Endodermal cell (in vitro differentiated cells): ENCODE measurements at places on chromosomes 2 and 18. TPM values are rescaled to one million over a fixed set of nuclear protein-coding genes. Genes with fewer than 3 reads are reported as not detected.
A peak's percentile ranks its signal among the peaks of the same experiment; 100 is the strongest.

Gene ANKRD53
- total RNA-seq = 0.52 and 0.97 TPM in 2 replicates

Gene OTX1
- 14.8 to 20.6 TPM (median 19.0 TPM) in 3 replicates for total RNA-seq

Gene HDAC4
- total RNA-seq = 29.6 and 45.7 TPM in 2 replicates

Gene UGT1A10
- total RNA-seq = not detected in 3 replicates

Gene GPAT2
- 0.09 to 0.21 TPM in 2 of 3 replicates, not detected in the other for total RNA-seq

Gene STAM2
- 20.7 and 21.5 TPM in 2 replicates for total RNA-seq

Gene MBOAT2
- total RNA-seq = 51.0 to 63.5 TPM (median 57.0 TPM) in 3 replicates

Gene NEU4
- total RNA-seq = 1.1 to 2.6 TPM (median 1.2 TPM) in 3 replicates

Gene TMX3
- total RNA-seq = 33.1 to 50.7 TPM (median 49.6 TPM) in 3 replicates

Gene TBR1
- total RNA-seq = 2.4 TPM in 2 replicates

Gene TRPM8
- not detected in 2 replicates for total RNA-seq

Gene CPS1
- total RNA-seq = 12.5 and 12.9 TPM in 2 replicates

Gene CAPN13
- total RNA-seq = 17.1 to 29.5 TPM (median 28.0 TPM) in 3 replicates

Gene CPLX4
- not detected in 3 replicates for total RNA-seq

Gene CACNB4
- total RNA-seq = 0.93 to 15.1 TPM (median 0.99 TPM) in 3 replicates

DNA sequence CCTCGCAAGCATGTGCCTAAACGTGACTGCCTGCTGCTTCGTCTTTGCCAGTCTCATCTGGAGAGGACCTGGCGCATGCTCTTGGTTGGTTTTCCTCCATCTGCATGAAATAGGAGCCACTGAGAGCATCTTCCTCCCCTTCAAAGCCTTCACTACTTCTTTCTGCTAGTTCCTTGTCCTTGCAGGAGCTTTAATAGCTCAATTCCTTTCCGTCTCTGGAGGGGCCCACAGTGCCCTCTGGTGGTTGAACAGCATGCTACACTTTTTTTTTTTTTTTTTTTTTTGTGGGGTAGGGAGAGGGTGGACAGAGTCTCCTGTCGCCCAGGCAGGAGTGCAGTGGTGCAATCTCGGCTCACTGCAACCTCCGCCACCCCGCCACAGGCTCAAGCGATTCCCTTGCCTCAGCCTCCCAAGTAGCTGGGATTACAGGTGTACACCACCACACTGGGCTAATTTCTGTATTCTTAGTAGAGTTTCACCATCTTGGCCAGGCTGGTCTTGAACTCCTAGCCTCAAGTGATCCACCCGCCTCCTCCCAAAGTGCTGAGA is 59.6 kb downstream of the SP110 start:
- peak; percentile 87 for DNase-seq

DNA sequence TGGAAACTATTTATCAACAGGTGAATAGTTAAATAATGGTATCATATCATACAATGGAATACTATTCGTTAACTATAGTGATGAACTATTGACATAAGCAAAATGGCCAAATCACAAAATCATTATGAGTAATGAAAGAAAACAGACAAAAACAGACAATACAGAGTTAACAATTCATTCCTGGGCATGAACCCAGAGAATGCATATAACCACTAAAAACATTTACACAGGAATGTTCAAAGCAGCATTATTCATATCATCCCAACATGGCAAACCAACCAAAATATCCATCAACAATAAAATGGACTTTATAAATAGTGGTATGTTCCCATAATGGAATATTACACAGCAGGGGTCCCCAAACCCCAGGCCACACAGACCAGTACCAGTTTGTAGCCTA is 131.2 kb upstream of the CYP1B1 start:
- DNase-seq = no peak

DNA sequence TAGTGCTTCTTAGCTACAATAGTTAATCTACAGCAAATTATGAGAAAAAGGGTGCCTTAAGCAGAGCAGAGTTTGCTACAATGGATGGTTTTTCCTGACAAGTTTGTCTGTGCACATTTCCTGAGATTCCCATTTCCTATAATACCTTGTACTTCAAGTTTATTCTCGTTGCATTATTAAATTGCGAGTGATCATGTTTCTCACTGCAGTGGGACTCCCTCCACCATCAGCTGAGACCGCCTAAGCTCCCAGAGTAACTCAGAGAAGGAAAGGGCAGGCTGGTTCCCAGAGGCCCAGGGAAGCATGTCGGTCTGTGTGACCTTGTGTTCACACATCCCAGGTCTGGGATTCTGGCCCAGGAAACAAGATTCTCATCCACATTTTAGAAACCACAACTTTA is 162.1 kb downstream of the ARL4C start:
- no peak for DNase-seq

GRCh38 chr18:63374540-63374939 is 7.5 kb upstream of the KDSR start:
- no peak for DNase-seq

DNA sequence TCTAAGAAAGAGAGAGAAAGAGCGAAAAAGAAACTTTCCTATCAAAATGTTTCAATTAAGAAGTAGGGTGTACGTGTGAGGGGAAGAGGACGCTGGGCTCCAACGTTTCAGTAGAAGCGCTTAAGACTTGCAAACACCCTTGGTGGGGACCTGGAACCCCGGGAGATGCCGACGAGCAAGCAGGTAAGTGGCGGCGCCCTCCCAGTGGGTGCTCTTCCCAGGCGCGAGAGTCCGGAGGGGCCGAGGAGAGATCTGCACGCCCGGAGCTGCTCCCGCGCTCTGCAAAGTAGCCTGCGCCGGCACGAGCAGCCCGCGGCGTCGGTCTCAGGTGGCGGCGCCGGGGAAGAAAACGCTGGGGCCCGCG is 678 bp upstream of the OTX1 start:
- DNase-seq = no peak

- no peak for DNase-seq
These were observed 2.1 kb downstream of the MARCHF7 start for GRCh38 chr2:159714247-159714930.

GRCh38 chr18:8005870-8006569 is 438.9 kb downstream of the PTPRM start:
- DNase-seq = no peak

DNA sequence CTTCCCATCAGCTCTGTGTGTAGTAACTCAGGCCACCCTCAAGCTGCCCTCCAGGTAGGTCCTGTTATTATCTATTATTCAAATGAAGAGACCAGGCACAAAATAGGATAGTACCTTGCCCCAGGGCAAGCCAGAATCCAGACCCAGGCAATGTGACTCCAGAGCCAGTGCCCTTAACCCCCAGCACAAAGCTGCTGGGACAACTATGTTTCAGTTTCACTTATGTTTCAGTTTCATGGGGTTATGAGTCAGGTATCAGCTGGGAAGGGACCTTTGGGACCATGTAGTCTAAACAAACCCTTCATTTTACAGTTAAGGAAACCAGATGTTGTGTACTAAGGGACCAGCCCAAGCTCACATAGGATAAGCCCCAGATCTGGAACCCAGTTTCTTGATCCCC is 10.0 kb downstream of the HK2 start:
- DNase-seq = no peak

GRCh38 chr2:220736778-220737177 is 835.3 kb downstream of the EPHA4 start:
- DNase-seq = peak; percentile 45

DNA sequence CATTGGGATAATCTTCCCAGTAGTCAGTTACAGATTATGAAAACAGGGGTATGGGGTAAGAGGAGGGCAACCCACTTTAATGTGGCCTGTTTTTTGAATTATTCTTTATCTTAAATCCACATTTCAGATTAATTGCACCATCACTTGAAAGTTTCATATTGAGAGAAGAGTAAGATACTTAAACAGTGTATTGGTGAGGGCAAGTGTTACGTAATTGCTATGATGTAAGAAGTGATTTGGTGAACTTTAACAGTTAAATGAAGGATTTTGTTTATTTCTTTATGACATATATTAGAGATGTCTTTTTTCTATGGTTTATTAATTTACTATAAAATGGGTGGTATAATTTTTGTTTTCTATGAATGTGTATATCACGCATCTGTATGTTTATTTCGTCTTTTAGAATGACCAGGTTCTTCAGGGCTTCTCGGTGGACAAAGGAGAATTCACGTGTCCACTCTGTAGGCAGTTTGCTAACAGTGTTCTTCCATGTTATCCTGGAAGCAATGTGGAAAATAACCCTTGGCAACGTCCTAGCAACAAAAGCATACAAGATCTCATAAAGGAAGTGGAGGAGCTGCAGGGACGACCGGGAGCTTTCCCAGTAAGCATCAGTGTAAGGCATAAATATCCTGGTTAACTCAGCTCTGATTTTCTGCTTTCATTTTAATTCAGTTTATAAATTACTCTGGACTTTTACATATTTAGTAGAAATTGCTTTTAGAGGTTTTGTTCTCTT is 171.2 kb upstream of the MYO3B start:
- no peak for DNase-seq

DNA sequence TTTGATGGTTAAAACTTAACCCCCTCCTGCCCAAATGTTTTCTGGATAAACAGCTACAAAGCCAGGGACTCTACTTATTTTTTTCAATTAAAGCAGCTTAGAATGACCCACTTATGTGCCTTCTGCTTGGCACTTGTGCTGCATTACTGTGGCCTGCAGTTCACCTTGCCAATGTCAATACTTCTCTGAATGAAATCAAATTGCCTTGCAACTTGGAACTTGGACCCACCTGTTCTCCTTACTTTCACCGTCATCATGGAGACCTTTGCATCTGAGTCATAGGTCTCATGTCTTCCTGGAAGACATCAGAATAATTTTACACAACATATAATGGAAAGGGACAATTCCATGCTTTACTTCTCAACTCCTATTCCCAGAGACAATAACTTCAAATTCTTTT is 92.1 kb upstream of the FHL2 start:
- no peak for DNase-seq

DNA sequence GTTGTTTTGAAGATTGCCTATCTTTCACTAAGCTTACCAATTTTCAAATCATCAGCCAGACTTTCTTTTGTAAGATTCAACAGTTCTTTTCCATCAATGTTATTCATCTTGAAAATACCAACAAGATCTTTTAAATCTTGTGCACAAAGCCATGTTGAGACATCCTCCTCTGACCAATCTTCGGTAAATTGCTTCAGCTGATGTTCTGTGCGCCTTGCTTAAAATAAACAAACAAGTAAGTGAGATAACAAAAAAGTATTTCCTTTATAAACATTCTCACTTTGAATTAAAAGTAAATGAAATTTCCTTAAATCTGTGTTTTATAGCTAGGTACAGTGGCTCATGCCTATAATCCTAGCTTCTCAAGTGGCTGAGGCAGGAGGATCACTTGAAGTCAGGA is 30.3 kb downstream of the WDSUB1 start:
- DNase-seq = no peak

GRCh38 chr18:62131301-62131909 is 55.5 kb downstream of the PIGN start:
- peak; percentile 81 for DNase-seq

DNA sequence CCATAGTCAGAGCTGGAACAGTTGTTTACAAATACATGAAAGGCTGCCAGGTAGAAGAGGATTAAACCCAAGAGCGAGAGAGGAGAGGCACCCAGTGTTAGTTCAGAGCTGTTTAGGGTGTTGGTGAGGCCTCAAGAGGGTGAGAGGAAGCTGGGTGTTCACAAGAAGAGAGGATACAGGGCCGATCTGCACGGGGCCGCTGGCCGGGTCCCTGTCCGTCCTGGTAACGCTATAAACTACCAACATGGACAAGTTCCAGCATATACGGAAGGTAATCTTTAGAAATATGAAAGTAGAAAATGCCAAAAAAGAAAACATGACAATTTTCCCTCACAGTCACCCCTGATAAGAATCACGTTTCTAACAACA is 109.7 kb downstream of the TMEM18 start:
- DNase-seq = no peak

GRCh38 chr2:166106431-166107015 is 21.3 kb downstream of the SCN1A start:
- DNase-seq = peak; percentile 61

DNA sequence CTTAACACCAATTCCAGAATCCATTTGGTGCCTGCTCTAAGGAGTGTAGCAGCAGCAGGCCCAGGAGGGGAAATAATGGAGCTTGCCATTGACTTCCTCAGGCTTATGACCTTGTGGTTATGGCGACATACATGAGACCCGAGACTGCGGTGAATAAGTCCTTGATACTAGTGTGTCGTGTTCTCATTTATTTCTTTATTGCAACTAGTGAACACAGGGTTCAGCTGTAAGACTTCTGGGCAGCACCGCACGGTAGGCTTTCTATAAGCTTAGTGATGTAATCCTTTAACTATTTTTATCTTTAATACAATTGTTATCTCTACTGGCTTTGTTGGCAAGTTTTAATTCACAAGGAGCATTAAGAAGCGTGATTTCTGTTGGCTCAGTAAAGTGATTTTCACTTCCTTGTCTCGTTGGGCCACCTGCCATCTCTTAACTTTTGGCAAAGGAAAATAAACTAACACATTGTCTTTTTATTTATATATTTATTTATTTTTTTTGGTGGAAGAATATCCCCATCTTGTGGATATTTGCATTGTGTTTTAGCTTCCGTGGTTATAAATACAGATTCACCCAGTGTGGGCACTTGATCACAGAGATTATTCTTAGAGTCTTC is 139.8 kb downstream of the LTBP1 start:
- no peak for DNase-seq

- no peak for DNase-seq
These were observed 169.8 kb downstream of the PID1 start for GRCh38 chr2:229101314-229101713.

- peak; percentile 90 for DNase-seq
These were observed 923 bp downstream of the AMER3 start for GRCh38 chr2:130756053-130756873.

DNA sequence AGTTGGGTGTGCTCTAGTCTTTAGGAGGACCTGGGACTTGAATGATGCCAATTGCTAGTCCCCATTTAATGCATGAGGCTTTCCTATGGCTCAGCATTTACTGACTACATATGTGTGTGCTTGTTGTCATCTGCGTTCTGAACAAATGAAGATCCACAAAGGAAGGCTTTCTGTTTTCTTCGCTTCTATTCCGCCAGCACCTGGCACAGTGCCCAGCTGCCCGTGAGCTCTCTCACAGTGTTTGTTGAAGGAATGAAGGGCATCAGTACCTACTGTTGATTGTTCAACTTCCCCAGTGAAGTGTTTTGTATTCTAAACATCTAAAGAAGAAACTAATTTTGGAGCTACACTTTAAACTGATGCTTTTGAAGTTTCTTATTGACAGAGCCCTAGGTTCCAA is 122.4 kb upstream of the LINC00305 start:
- no peak for DNase-seq

DNA sequence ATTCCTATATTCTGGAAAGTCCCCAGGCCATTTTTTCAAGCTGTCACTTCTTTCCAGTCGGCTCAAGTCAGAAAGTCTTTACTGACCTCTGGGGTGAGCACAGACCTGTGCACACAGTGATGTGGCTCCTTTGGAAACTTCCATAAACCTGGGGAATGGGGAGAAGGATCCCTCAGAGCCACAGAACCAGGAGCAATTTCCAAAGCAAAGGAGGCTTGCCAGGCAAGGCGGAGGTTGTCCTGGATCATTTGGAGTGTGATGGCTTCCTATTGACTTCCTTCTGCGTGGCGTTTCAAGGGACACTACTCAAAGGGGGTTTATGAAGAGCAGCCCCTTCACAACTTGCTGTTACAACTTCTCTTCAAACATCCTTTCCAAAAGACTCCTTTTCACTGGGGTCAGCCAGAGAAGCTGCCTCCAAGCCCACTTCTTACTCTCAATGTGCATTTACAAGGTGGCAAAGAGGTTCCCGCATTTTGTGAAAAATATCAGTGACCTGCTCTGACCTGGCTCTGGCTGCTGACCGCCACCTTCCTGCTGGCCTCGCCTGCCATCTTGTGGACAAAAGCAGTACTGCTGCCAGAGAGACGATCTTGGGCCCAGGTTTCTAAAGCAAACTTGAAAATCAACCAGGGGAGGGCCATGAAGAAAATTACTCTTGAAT is 18.2 kb upstream of the TMEM247 start:
- peak; percentile 94 for DNase-seq

GRCh38 chr2:223416815-223417610 is 185.1 kb downstream of the SCG2 start:
- no peak for DNase-seq
